ENCODE measurements at places on chromosomes 3 and 15. TPM values are rescaled to one million over a fixed set of nuclear protein-coding genes. Genes with fewer than 3 reads are reported as not detected.

- no peak overlapping the region for H3K27ac ChIP-seq
- DNase-seq = no peak
- H3K4me1 ChIP-seq = no peaks in the 10 kb centered on the region
- no peak overlapping the region for H3K4me3 ChIP-seq
Observed at GRCh38 chr3:138097192-138098172, 17.9 kb downstream of the DZIP1L start.

GRCh38 chr3:196012941-196013476 is 68.9 kb downstream of the TFRC start:
- no peaks in the 10 kb centered on the region for H3K4me1 ChIP-seq
- H3K36me3 ChIP-seq = no peaks in the 10 kb centered on the region
- DNase-seq = no peak
- no peak overlapping the region for H3K4me3 ChIP-seq
- H3K27me3 ChIP-seq = no peaks in the 10 kb centered on the region

The C3orf85 gene
- total RNA-seq = 6.1 TPM

DNA sequence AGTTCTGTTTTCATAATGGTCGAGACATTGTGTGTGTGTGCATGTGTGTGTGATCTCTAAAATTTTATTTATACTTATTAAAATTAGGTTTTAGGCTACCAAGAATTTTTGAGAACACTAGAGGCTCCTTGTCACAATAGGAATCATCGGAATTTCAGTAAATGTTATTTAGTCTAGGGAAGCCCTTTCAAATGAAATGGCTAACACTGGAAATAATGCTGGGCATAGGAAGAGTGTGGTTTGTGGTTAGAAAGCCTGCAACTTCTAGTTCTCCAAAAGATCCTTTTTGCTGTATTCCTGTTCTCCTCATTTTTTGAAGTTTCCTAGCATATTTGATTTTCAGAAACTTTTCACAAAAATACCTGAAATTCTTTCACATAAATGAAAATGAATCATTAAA is 92.5 kb upstream of the MBNL1 start:
- no peak for DNase-seq
- no peak overlapping the region for H3K27ac ChIP-seq
- H3K4me3 ChIP-seq = no peak overlapping the region
- no peaks in the 10 kb centered on the region for H3K4me1 ChIP-seq
- no peaks in the 10 kb centered on the region for H3K36me3 ChIP-seq

DNA sequence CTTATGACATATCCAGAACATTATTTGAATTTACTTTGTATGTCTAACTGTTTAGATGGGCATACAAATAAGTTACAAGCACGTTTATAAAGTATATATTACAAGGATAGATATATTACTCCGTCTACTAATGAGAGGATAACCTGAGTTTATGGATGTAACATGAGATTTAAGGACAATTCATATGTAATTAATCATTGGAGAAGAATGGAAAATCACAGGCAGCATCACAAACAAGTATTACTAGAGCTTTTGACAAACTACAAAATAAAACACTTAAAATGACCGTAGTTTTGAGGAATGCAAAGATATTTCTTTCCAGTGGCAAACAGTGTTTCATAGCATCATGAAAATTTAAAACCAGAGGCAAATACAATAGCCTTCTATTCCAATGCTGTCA is 113.8 kb downstream of the ROBO1 start:
- no peaks in the 10 kb centered on the region for H3K4me1 ChIP-seq
- H3K27me3 ChIP-seq = no peaks in the 10 kb centered on the region
- H3K4me3 ChIP-seq = no peak overlapping the region
- no peaks in the 10 kb centered on the region for H3K36me3 ChIP-seq

DNA sequence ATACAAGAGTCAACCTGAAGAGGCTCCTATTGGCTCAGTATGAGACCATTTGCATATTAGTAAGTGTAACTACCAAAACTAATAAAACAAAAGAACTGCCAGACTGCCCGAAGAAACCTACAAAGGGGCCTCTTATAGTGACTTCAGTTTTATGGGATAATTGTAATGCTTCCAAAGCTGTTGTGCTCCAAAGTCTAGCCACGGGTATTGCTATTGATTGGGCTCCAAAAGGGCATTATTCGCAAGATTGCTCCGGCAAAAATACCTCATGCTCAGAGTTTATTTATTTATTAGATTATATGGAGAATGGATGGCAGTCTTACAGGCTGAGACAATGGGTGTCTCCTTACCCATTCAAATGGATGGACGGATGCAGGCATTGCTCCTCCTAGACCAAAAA is 11.4 kb downstream of the RPL22L1 start:
- no peaks in the 10 kb centered on the region for H3K36me3 ChIP-seq
- H3K27me3 ChIP-seq = no peaks in the 10 kb centered on the region
- H3K4me3 ChIP-seq = no peak overlapping the region
- no peaks in the 10 kb centered on the region for H3K4me1 ChIP-seq
- DNase-seq = no peak

Data from right lobe of liver (tissue), 6 donors.